ENCODE measurements at places on chromosomes 7 and 10.
A peak's percentile ranks its signal among the peaks of the same experiment; 100 is the strongest.

DNA sequence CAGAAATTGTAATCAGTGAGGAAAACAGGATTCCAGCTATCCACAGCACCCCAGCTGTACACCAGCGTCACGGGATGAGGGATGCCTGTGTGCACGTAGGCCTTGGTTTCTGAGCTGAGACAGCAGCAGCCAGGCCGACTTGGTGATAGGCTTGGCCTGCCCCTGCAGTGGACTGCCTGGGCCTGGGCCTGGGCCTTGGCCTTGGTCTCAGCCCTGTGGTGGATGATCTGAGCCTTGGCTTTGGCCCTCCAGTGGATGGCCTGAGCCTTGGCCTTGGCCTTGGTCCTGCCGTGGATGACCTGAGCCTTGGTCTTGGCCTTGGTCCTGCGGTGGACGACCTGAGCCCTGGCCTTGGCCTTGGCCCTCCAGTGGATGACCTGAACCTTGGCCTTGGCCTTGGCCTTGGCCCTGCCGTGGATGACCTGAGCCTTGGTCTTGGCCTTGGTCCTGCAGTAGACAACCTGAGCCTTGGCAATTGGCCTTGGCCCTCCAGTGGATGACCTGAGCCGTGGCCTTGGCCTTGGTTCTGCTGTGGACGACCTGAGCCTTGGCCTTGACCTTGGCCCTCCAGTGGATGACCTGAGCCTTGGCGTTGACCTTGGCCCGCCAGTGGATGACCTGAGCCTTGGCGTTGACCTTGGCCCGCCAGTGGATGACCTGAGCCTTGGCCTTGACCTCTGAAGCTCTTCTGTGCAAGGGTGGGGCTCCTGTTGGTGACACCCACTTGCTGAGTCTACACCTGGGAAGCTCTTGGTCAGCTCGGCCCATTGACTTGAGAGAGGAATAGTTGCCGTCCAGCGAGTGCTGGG is 93.8 kb downstream of the CUX1 start:
- no peak for DNase-seq

DNA sequence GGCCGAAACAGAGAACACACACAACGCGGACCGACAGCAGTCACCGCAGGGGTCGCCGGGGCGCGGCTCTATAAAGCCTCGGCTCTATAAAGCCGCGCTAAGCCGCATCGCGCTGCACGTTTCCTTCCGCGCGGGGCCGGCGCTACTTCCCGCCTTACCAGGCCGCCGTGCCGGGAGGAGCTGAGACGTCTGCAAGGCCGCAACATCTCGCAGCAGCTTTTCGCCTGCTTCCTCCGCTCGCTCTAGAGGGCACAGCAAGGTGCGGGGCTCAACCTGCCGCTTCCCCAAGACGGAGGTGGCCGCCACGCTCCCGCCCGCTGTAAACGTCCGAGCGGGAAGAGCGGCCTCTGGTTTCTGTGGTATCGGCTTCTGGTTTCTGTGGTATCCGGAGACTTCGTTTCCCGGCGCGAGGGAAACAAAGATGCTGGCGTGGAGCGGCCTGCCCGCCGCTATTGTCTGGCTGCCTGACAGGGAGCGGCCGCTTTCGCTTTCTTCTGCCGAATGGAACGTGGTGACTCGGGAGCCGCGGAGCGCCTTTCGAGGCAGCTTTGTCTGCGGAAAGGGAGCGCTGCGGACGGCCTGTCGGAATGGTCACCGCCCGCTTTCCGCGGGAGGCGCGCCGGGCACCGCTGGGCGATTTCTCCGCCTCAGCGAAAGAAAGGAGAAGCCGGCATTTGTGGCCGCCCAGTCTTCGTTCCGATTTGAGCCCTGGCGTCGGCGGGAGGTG is 91.8 kb downstream of the SPAG6 start:
- DNase-seq = peak; percentile 78

DNA sequence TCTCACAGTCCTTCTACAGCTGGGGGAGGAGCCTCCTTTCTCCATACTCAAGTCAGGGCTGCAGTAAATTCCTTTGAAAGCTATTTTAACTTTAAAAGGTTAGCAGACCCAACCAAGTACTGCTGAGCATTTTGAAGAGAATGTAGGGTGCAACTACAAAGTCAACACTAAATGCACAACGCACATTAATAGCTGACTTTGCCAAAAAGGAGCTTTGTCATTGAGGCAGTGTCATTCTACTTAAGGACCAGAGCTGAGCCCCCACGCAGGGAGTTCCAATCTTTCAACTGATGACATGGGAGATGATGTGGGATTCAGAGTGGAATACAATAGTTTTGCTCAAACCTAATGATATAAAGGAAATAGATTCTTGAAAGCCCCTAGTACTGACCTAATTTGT is 20.3 kb downstream of the TECTB start:
- no peak for DNase-seq

DNA sequence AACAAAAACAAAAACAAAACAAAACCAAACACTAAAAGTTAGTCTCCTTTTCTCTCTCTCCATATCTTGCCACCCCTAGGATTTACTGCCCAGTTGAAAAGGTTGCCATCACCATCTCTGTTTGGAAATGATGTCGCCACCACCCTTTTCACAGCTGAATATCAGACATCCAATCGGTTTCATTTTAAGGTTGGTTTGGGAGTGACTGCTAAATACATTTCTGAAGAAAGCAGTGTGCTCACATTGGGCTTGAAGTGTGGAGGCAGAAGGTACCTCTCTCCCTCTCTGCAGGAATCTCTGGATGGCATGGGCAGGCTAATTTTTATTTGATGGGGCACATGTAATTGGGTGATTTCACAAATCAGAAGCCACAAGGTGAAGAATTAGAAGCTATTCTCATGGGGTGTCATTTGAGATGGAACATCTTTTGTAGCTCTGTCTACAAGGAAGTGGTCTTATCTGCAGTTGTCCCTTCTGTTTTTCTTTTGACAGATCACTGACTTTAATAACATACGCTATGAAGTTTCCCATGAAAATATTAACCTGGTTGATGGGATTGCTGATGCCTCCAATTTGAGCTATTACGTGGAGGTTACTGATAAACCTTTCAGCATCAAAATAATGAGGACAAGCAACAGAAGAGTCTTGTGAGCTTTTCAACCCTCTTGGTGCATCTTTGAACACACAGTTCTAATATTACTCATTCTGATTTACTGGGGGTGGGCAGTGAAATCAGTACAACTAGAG is 20.1 kb downstream of the MGAM2 start:
- DNase-seq = no peak

DNA sequence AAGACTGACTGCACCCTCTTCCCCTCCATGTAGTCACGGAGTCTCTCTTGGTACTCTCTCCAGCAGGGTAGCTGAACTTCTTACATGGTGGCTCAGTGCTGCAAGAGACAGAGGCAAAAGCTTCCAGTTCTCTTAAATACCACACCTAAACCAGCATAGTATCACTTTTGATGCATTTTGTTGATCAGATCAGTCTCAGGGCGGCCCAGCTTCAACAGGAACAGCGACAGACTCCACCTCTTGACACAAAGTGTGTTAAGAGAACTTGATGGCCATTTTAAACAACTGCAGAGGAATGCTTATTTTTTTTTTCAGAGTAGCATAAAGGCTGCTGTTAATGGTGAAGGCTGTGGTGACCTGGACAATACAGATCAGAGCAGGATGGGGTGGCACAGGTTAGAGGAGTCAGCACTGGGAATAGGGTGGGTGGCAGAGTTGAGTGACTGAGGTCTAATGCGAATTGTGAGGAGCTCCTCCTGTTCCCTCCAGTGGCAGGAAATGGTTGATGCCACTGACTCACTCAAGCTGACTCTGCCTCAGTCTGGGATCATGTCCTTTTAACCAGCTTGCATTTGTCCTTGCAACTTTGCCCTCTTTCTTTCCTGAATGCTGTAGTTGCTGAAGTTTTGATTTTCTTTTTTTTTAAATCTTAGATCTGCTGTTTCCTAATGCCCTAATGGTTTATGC is 17.3 kb downstream of the MGAM start:
- no peak for DNase-seq

- no peak for DNase-seq
Measured at GRCh38 chr7:36736899-36737211, 12.6 kb upstream of the AOAH start.

GRCh38 chr7:27129729-27130539 is 623 bp downstream of the HOXA4 start:
- no peak for DNase-seq

- DNase-seq = no peak
Measured at GRCh38 chr10:36677431-36677768, 448.0 kb upstream of the ANKRD30A start.

DNA sequence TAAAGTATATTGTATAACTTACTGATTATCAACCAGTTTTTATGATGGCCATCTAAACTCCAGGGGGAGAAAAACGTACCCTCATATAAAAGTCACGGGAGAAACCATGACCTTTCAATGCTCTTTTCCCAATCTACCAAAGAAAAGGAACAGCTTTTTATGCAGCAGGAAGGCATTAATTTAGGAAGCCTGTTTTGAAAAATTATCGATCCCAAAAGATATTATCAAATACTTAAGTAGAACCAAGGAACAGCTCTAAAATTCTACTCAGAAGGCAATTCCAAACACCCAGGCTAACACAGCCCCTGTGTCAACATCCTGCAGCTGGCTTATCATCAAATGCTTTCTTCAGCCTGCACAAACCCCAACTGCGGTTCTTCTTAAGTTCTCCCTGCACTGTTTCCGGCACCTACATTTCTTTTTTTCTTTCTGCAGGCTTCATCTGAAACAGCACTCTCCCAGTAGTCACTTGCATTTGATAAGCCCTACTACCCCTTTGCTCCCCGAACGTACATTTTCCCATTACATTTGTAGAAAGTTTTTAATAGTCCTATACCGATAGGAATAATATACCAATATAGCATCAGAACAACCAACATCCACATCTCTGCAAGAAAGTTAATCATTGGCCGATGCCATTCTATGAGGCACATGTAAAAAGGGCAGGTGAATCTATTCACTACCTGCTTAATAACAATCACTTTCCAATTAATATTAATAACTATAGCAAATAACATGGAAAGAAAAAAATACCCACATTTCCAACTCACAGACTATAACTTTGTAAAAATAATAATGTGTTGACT is 47.9 kb downstream of the PIP4K2A start:
- DNase-seq = peak; percentile 25

GRCh38 chr7:4131063-4131462 is 551.0 kb upstream of the FOXK1 start:
- no peak for DNase-seq

DNA sequence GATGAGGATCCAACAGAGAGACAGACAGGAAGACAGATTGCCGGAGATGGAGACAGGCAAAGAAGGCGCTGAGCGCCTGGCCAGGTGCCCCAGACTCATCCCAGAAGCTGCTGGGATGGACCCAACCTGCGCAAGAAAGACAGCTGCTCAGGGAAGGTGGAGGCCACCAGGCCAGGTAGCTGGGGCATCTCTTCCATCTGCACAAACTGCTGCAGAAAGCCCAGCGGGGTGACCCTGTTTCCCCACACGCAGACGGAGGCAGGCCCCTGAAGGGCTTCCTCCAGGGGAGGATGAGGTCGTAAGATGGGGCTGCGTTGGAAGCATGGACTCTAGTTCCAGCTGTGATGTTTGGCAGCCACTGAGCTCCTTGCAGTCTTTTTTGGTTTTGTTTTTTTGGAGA is 16.5 kb upstream of the YWHAG start:
- no peak for DNase-seq

GRCh38 chr7:18993933-18994668 is 123.3 kb downstream of the TWIST1 start:
- DNase-seq = no peak

GRCh38 chr10:10847387-10847786 is 170.3 kb upstream of the CELF2 start:
- no peak for DNase-seq
